ENCODE measurements at places on chromosomes 16 and 17.

GRCh38 chr17:75806822-75807500 lies 22.4 kb downstream of the UNK start:
- DNase-seq: no peak

DNA sequence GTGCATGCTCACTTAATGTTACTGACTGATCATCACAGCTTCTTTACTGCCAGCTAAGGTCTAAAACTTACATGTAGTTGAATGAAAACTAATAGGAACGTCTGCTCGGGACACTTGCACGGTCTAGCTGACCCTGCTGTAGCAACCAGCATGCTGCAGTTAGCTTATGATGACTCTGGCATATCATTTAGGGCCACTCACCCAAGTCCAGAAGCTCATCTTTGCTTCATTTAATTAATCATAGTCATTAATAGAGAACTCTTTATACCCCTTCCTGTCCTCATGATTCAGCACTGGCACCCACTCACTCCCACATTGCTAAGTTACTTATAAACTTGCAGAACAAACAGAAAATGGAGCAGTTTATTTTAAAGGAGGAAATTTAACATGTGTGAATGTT lies 136.3 kb downstream of the NLK start:
- no peak for DNase-seq

GRCh38 chr16:57695680-57696069 lies 1.1 kb downstream of the DRC7 start:
- DNase-seq: no peak

GRCh38 chr17:75036643-75037268 lies 10.0 kb downstream of the ATP5PD start:
- DNase-seq: peak; percentile 72

- DNase-seq: no peak
Observed at GRCh38 chr17:65219124-65219523, 82.0 kb downstream of the RGS9 start.

GRCh38 chr17:42675965-42676423 lies 800 bp downstream of the PLEKHH3 start:
- no peak for DNase-seq

GRCh38 chr17:35774499-35774898 lies 13.8 kb downstream of the C17orf50 start:
- no peak for DNase-seq

GRCh38 chr17:67573987-67574657 lies 143.6 kb upstream of the NOL11 start:
- no peak for DNase-seq

DNA sequence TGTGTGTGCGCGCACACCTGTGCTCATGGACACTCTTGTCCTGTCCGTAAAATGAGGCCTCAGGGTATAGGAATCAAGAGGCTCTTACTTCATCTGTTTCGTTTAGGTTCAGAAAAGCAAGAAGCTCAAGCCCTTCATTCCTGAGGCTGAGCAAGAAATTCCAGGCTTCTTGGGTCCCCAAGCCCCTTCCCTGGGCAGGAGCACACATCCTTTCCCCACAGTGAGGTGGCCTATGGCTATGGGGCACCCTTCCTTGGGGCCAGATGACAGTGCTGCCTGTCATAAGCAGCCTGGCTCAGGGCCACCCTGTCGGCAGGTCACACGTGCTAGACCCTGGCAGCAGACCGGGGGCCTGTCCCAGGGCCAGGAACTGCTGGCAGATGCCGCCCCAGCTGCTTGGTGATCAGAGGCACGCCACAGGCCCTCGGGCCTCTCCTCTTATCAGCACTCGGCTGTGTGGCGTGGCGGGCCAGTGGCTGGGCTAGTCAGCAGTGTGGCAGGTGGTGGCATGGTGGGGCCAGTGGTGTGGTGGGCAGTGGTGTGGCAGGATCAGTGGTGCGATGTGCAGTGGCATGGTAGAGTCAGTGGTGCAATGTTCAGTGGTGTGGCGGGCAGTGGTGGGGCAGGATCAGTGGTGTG lies 50.2 kb downstream of the NKD1 start:
- DNase-seq: no peak

DNA sequence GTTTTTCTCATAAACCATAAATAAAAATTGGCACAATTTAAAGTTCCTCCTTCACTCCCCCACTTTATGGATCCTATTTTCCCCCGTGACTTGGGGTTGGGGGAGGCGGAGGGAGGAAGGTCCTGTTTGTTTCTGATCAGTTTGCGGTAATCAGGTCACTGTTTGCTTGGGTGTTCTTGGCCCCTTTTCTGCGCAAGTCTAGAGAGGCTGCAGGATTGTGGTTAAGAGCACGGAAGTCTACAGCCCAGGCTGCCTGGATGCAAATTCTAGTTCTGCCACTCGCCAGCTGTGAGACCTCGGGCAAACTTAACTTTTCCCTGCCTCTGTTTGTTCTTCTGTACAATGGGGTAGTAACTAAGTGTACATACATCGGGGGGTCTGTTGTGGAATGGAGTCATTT lies 12.1 kb downstream of the ATP2C2 start:
- DNase-seq: no peak

DNA sequence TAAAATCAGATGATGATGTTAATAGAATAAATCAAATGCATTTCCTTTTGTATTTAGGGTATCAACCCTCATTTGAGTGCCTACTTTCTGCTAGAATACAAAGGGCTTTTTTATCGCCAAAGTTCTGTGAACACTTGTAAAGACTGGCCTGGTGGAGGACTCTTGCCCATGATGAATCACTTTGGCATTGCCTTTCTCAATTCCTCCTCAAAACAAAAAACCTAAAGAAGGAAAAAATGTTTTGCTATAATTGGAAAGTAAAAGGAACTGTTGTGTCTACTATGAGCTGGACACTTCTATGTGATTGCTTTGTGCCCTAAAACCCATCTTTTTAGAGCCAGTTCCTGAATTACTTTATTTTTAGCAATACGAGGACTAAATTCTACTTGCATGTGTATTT lies 13.0 kb upstream of the DHRS11 start:
- DNase-seq: no peak

GRCh38 chr16:25005445-25006306 lies 9.5 kb downstream of the ARHGAP17 start:
- DNase-seq: no peak

DNA sequence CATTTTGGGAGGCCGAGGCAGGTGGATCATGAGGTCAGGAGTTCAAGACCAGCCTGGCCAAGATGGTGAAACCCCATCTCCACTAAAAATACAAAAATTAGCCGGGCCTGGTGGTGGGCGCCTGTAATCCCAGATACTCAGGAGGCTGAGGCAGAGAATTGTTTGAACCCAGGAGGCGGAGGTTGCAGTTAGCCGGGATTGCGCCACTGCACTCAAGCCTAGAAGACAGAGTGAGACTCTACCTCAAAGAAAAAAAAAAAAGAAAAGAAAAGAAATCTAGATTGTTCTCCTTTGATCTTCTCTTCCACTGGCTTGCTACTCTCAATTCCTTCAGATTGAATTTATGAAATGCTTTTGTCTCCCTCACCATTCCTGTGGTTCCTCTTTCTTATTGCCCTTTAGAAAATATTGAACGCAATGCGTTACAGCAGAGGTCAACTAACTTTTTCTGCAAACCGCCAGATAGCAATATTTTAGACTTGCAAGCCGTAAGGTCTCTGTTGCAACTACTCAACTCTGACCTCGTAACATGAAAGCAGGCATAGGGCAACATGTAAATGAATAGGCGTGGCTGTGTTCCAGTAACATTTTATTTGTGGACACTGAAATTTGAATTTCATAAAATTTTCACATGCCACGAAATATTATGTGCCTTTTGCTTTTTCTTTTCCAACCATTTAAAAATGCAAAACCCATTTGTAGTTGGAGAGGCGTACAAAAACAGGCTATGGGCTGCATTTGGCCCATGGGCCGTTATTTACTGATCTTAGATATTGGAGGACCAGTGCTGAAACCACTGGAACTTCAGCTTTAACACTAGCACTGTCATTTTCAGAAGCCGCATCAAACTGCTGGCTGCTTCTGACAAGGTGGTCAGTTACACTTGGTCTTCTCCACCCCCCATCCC lies 24.8 kb downstream of the PITPNC1 start:
- DNase-seq: no peak

DNA sequence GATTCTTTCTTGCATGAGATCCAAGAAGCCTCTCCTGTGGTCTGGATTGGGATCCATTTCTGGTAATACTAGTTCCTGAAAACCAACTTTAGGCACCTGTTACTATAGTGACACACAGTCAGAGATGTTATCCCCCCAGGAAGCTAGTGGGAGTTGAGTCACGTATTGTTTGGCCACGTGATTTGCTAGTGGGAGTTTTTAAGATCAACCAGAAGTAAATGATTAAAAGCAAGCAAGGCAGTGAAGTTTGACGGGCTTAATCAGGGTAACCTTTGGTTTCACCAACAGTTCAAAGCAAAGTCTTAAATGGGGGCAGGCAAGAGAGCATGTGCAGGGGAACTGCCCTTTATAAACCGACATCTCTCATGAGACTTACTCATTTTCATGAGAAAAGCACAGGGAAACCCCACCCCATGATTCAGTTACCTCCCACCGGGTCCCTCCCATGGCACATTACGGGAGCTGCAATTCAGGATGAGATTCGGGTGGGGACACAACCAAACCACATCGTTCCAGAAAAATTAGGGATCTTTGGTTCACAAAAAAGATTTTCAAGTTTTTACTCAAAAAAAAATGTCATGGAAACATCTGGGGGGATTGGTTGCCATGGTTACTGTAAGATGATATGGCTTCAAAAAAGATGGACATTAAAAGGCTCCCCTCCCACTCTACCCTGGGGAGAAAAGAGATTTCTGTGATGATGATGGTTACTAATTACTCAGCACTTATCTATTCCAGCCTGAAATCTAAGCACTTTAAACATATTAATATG lies 483.1 kb upstream of the ERCC4 start:
- DNase-seq: no peak

- DNase-seq: peak; percentile 59
Observed at GRCh38 chr17:1486802-1487695, 5.4 kb downstream of the MYO1C start.

DNA sequence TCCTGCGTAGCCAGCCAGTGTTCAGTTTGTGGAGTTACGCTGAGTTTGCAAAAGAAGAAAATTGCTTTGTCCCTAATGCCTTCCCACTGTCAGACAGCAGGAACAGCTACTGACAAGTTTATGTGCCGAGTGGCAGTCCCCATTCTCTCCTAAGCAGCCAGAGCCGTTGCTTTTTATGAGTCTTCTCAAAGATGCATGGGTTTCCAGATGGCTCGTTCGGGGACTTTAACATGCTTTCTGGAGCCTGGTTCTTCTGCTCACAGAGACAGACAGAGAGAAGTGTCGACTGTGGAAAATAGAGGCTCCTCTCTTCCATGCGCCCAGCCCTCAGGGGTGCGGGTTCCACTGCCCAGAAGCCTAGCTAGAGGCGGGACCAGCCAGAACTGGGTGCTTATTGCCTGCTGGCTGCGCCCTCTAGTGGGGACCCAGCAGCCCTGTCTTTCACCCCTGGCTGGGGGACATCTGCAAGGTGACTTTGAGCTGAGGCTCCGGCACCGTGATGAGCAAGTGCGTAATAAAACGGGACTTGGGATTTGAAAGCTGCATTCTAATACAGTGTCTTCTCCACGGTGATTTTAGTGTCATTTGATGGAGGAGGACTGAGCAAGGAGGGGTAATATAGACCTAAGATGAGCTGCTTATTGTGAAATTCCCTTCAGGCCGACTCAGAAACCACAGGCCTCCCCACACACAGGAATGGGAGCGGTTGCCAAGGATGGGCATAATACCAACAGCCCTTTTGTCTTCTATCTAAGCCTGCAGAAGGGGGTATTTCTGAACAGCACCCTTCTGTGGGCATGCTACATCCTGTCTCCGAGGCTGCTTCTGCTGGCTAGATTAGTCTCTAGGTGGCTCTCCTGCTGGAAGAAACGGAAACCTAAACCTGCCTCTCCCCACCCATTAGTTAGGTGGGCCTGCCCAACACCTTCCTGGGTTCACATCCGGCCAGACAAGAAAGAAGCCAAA lies 73.1 kb downstream of the CCDC182 start:
- peak; percentile 50 for DNase-seq

GRCh38 chr17:32458371-32458770 lies 14.1 kb downstream of the PSMD11 start:
- no peak for DNase-seq

DNA sequence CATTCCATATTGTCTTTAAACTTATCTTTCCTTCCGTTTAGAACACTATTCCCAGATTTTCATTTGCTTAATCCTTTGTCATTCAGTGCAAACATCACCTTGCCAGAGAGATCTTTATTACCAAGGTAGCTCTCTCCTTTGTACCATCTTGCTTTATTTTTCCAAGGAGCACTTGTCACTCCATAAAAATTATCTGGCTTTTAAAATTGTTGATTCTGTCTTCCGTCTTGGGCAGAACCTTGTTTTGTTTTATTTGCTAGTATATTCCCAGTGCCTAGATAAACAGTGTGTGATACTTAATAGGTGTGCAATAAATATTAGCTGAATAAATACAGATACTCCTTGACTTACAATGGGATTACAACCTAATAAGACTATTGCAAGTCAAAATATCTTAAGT lies 327.7 kb downstream of the UTP18 start:
- DNase-seq: no peak

GRCh38 chr17:78956254-78956653 lies 23.5 kb downstream of the LGALS3BP start:
- no peak for DNase-seq

GRCh38 chr17:38908676-38909181 lies 16.7 kb upstream of the LASP1NB start:
- no peak for DNase-seq

DNA sequence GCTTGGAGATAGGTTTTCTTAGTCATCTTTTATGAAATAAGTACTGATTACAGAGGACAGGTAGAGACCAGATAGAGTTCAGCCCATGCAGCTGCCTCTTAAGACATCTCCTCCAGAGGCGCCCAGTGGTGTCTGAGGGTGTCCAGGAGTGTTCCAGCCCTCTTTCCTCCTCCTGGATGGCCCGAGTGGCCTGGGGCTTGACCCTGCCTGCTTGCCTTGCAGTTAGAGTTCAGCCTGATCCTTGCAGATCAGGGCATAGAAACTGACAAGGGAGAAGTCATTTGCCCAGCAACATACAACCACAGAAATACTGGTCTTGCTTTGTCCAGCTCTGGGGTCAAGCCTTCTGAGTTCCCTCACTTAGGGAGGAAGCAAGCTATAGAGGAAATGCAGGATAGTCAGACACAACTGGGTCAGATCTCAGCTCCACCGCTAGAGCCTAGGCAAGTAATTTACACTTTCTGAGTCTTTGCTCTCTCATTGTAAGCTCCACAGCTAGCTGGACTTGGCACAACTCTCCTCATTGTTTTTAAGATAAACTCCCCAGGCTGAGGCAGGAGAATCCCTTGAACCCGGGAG lies 3.6 kb upstream of the CCL1 start:
- no peak for DNase-seq

- DNase-seq: no peak
Observed at GRCh38 chr16:67291461-67291860, 12.1 kb downstream of the PLEKHG4 start.

DNA sequence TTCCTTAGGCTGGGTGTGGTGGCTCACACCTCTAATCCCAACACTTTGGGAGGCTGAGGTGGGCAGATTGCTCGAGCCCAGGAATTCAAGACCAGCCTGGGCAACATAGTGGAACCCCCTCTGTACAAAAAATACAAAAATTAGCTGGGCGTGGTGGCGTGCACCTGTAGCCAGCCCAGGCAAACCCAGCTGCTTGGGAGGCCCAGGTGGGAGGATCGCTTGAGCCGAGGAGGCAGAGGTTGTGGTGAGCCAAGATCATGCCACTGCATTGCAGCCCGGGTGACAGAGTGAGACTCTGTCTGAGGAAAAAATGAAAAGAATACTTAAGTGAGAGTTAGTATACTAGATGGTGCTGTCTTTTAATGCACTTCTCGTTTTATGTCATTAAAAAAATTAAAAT lies 15.1 kb downstream of the PPM1D start:
- DNase-seq: no peak

Measured in stimulated activated CD8-positive, alpha-beta memory T cell treated with anti-CD3 and anti-CD28 coated beads, Interleukin-4, amount 100 ng/mL, for 1 hour (primary cell).